Muscle of leg (tissue), 16 donors: ENCODE measurements at places on chromosomes 4 and X. TPM values are rescaled to one million over a fixed set of nuclear protein-coding genes. Genes with fewer than 3 reads are reported as not detected.

SRP72 gene
- polyA plus RNA-seq = 88.6 TPM

NMU gene
- 0.98 TPM for polyA plus RNA-seq

IL9R gene
- not detected for polyA plus RNA-seq

MANBA gene
- 7.7 TPM for polyA plus RNA-seq

PCSK1N gene
- 0.15 TPM for polyA plus RNA-seq

TRAM1L1 gene
- polyA plus RNA-seq = 3.4 TPM

AKAP4 gene
- polyA plus RNA-seq = 0.79 TPM

IL13RA1 gene
- polyA plus RNA-seq = 33.5 TPM

OPRPN gene
- polyA plus RNA-seq = not detected

MAGEA3 gene
- not detected for polyA plus RNA-seq

MGAT4D gene
- polyA plus RNA-seq = not detected

SOX3 gene
- polyA plus RNA-seq = 0.18 TPM

GAGE1 gene
- polyA plus RNA-seq = not detected

NUP54 gene
- 39.5 TPM for polyA plus RNA-seq

SERTM2 gene
- 0.11 TPM for polyA plus RNA-seq

RPS6KA3 gene
- 29.4 TPM for polyA plus RNA-seq

CPE gene
- polyA plus RNA-seq = 66.5 TPM

MAGEC1 gene
- not detected for polyA plus RNA-seq

CLTRN gene
- 0.38 TPM for polyA plus RNA-seq

TRIM61 gene
- polyA plus RNA-seq = 1.9 TPM

MED12 gene
- polyA plus RNA-seq = 33.4 TPM

PRDM8 gene
- polyA plus RNA-seq = 12.1 TPM

ADAM29 gene
- polyA plus RNA-seq = 0.08 TPM

TRPC3 gene
- 1.7 TPM for polyA plus RNA-seq

ZNF711 gene
- polyA plus RNA-seq = 28.1 TPM

GBA3 gene
- 0.20 TPM for polyA plus RNA-seq

ASB11 gene
- polyA plus RNA-seq = 5.9 TPM

ADGRG2 gene
- 9.4 TPM for polyA plus RNA-seq

OTC gene
- polyA plus RNA-seq = not detected

GLOD5 gene
- polyA plus RNA-seq = not detected

ETDA gene
- not detected for polyA plus RNA-seq

SCFD2 gene
- 11.1 TPM for polyA plus RNA-seq

TRIM2 gene
- 32.8 TPM for polyA plus RNA-seq

RASL11B gene
- polyA plus RNA-seq = 8.6 TPM

CCDC120 gene
- 3.6 TPM for polyA plus RNA-seq

AVPR2 gene
- 0.57 TPM for polyA plus RNA-seq

SAGE1 gene
- not detected for polyA plus RNA-seq

ITGB1BP2 gene
- 120 TPM for polyA plus RNA-seq

SPIN2A gene
- 3.7 TPM for polyA plus RNA-seq

VCX3A gene
- polyA plus RNA-seq = not detected

KLB gene
- polyA plus RNA-seq = 0.08 TPM

ANKRD37 gene
- polyA plus RNA-seq = 25.0 TPM

PDE5A gene
- 16.3 TPM for polyA plus RNA-seq

CYTL1 gene
- polyA plus RNA-seq = 9.3 TPM

FAM47A gene
- not detected for polyA plus RNA-seq

SYAP1 gene
- 13.6 TPM for polyA plus RNA-seq

FATE1 gene
- 2.7 TPM for polyA plus RNA-seq

MAGEA4 gene
- polyA plus RNA-seq = not detected

FAM9B gene
- not detected for polyA plus RNA-seq

INTU gene
- 8.9 TPM for polyA plus RNA-seq

CT45A5 gene
- polyA plus RNA-seq = not detected

RAB39B gene
- 0.69 TPM for polyA plus RNA-seq

CFAP299 gene
- not detected for polyA plus RNA-seq

SMS gene
- polyA plus RNA-seq = 67.7 TPM

HPGD gene
- 1.2 TPM for polyA plus RNA-seq

EPGN gene
- not detected for polyA plus RNA-seq
